ENCODE measurements at places on chromosomes 6 and 20.

- DNase-seq = no peak
These were observed 147.5 kb downstream of the BCAS1 start for GRCh38 chr20:53922901-53923314.

DNA sequence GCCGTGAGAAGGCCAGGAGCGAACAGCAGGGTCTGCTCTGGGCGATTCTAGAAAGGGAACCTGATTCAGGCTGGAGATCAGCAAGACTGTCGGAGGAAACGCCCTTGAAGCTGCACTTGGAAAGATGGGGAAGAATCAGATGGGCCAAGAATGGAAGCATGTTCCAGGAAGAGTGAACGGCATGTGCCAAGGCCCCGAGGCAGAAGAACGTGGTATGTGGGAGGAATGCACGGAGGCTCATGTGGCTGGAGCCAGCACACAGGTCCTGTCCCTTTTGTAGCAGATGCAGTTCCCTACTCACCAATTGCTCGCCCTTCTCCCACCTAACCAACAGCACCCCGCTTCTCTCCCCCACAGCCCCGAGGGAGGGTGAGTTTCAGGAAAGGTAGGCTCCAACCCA lies 180.6 kb downstream of the TFAP2C start:
- no peak for DNase-seq

- DNase-seq = no peak
These were observed 4.0 kb downstream of the SOD2 start for GRCh38 chr6:159689001-159689400.

DNA sequence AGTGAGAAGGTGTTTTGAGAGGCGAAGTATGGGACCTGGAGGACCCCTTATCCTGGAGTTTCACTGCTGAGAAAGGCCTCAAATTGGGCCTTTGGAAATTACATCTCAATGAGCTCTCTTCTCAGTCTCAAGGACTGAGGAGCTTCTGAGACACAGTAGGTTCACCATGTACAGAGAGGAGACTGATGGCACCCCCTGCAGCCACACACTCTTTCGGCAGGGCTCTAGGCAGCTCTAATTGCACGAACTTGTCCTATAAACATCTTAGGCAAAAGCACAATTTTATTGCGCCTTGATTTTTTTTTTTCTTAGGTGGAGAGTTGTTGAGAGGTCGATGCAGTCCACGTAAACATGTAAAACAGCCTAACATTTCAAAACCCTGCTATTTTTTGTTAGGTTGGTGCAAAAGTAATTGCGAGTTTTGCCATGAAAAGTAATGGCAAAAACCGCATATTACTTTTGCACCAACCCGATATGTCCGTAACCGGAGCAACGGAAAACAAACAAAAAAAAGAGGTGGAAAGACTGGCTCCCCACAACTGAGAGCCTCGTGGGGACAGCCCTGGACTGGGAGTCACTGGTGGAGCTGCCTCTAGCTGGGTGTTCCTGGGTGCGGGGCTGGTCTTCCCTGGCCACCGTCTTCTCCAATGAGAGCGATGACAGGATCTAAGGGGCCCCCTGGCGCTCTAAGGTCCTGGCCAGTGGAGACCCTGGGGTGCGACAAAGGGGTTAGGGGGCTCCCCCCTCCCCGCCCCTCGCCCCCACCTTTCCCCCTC lies 84.0 kb upstream of the EYA2 start:
- DNase-seq = no peak

- no peak for DNase-seq
These were observed 31.3 kb downstream of the ZFAND3 start for GRCh38 chr6:37850728-37851285.

DNA sequence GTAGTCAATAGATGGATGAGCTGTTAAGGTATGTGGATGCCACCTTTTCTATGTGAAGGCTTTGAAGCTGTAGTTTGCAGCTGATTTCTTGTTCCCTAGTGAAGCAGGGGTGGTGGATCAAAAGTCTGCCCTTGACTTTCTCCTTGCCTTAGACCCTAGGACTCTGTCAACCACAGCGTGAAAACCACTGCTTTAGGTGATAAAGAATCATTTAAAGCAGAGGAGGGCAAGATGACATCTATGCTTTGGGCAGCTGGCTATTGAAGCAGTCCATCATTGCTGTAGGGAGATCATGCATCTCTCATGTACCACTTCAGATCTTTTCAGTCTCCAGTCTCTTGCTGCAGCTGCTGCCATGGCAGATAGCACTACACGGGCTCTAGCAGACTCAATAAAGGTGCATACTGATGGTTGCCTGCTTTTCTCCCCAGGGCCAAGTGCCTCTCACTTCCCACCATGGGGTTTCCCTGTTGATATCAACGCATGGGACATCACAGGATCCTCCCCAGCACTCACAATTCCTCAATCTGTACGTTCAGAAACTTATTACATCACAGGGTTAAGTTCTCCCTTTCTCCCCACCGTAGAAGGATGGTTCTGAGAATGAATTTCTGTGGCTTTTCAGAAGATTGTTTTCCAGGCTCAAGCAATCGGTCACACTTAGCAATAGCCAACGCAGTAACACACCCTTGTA lies 122.0 kb upstream of the STMND1 start:
- no peak for DNase-seq

DNA sequence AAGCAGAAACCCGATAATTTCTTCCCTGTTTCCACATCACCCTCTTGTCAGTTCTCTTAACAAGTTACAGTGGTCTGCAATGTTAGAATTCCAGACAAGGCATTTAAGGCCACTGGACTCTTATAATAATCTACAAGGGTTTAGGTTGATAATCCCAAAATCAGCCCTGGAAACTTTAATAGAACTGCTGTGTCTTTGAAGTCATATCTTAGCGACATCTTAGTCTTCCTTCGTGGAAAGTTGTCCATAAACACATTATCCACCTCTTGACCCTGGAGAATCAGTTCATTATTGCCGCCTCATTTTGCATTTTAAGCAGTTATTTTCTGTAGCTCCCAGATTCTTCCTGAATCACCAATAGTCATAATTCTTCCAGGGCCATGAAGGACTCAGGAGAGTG lies 108.6 kb upstream of the PLCB4 start:
- DNase-seq = no peak

GRCh38 chr20:45082468-45082867 lies 18.5 kb downstream of the KCNS1 start:
- DNase-seq = no peak

- DNase-seq = no peak
These were observed 10.3 kb downstream of the TOP1 start for GRCh38 chr20:41038878-41039404.

- DNase-seq = no peak
These were observed 118.8 kb downstream of the BMP5 start for GRCh38 chr6:55756531-55757031.

DNA sequence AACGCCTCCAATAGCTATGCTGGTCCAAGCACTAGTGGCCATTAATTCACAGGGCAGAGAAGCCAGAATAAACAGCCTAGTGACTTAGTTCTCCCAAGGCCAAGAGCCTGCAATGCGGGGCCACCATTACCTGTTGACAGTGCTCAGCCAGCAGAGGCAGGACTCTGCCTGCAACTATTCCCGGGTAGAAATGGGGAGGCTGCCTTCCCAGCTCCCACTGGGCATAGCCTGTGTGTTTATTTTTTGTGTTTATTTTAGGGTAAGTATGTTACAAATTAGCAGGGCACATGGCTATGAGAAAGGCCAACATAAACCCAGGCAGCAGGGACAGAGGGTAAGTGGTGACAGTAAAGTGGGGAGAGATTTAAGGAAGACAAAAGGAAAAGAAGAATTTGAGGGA lies 5.0 kb downstream of the GNAS-AS1 start:
- no peak for DNase-seq

GRCh38 chr6:75830959-75831885 lies 82.2 kb downstream of the MYO6 start:
- DNase-seq = no peak

GRCh38 chr6:118748311-118749062 lies 97.1 kb upstream of the CEP85L start:
- DNase-seq = no peak

GRCh38 chr20:62603907-62604785 lies 38.2 kb upstream of the SLCO4A1 start:
- no peak for DNase-seq

GRCh38 chr6:133165235-133165634 lies 75.9 kb upstream of the EYA4 start:
- no peak for DNase-seq

- DNase-seq = no peak
These were observed 76.2 kb upstream of the OLIG3 start for GRCh38 chr6:137570393-137570792.

DNA sequence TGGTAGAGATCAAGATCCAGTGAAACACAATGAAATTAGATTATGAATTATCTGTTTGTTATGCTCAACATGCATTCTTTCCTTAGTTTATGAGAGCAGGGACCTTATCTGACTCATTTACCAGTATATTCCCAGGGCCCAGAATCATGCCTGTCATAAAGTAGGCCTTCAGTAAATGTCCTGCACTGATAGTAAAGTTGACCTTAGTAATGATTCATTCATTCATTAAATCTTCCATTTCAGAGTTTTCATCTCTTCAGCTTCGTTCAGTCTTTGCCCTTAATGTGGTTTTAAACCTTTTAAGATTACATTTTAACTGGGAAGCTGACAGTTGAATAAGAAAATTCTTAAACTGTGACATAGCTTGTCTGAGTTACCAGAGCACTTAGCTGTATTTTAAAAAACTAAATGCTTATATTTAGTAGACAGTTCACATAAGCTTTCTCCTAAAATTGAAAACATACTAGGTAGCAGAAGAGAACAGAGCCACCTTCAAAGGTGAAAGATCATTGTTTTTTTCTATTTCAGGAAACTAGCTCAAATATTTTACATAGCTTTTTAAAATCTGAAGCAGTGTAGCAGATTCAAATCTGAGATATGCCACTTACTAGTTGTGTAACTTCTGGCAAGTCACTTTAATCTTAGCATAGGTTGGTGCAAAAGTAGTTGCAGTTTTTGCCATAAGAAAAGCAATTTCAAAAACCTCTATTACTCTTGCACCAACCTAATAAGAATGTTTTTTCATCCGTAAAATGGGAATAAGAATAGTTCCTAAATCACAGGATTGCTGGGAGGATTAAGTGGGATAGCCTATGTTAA lies 41.4 kb downstream of the MCM8 start:
- no peak for DNase-seq

DNA sequence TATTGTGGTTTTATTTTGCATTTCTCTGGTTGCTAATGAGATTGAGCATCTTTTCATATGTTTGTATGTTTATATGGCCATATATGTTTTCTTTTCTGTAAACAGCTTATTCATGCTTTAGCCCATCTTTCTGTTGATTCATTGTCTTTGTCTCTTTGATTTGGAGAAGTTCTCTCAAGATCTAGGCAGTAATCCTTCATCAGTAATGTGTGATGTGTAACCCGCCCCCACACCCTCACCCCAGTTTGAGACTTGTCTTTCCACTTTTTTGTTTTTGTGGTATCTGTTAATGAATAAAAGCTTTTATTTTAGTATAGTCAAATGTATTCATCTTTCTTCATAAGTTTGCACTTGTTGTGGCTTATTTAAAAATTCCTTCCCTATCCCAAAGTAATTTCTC lies 26.0 kb downstream of the ZC3H12D start:
- no peak for DNase-seq

- no peak for DNase-seq
These were observed 132.6 kb upstream of the MTHFD1L start for GRCh38 chr6:150732765-150733539.

- DNase-seq = peak; percentile 44
These were observed at the start of gene STXBP5 for GRCh38 chr6:147204060-147204785. STXBP5 (plus strand) TSS chr6:147204417; CDS start chr6:147204533, 116 bp downstream.

- peak; percentile 59 for DNase-seq
These were observed 74.1 kb downstream of the LAMA4 start for GRCh38 chr6:112180095-112180820.

DNA sequence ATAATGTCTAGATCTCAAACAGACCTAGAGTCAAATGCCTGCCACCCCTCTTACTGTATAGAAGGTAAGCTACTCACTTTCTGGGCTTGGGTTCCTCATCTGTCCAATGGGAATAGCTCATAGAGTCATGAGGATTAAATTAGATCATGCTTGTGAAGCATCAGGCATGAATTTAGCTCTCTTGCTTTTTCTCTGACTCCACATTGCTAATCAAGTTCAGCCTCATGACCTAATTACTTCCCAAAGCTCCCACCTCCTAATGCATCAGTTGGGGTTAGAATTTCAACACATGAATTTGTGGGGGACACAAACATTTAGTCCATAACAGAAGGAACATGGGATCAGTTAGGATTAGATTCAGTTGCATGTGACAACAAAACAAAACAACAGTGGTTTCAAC lies 4.6 kb upstream of the DDX27 start:
- no peak for DNase-seq

DNA sequence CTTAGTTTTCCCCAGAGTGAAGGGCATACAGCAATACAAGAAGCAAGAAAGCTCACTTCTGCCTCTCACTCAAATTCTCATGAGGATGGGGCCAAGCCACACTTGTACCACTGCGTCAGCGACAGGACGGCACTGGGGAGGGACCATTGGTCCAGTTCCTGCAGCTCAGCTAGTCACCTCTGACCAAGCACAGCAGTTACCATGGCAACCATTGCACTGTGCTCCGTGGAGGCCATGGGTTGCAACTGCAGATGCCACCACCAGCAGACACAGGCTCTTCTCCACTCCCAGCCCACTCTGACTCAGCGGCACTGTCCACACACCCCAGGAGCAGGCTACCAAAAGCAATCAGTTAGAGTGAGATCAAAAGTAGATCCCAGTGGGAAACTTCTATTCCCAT lies 441.1 kb upstream of the ARID1B start:
- no peak for DNase-seq

DNA sequence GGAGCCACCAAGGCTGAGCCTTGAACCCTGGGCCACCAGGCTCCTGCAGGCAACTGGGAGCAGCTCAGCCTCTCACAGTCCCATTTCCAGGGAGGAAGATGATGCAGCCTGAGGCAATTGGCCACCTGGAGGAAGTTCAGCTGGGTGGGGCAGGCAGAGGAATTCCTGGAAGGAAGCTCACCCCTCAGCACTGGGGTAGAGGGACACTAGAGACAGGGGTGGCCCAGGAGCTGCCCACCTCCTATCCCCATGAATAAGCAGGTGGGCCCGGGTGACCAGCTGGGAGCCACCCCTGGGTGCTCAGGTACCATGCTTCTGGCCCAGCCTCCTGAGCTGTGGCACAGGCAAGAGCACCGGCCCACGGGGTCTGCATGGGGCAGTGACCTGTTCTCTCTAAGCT lies 3.6 kb upstream of the HSPA12B start:
- DNase-seq = no peak

- peak; percentile 13 for DNase-seq
These were observed 296.8 kb downstream of the UTRN start for GRCh38 chr6:144581812-144582537.

GRCh38 chr20:1105599-1106194 lies 12.7 kb upstream of the PSMF1 start:
- no peak for DNase-seq

DNA sequence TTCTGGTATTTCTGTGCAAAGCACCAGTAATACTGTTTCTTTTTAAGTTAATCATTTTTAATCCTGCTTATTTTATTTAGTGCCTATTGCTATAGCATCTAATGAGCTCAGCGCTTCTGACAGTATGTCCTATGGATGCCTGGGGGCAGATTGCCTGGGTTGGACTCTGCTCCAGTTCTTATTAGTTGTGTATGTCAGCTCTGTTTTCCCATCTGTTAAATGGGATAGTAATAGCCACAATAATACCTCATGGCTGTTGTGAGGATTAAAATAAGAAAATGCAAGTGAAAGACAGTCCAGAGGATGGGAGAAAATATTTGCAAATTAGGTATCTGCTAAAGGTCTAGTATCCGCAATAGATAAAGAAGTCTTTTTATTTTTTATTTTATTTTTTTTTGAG lies 87.0 kb downstream of the UTRN start:
- no peak for DNase-seq

GRCh38 chr6:82015043-82015442 lies 232.5 kb downstream of the IBTK start:
- no peak for DNase-seq

Data from renal cortex interstitium (tissue), 15 donors.